CD4-positive, alpha-beta T cell treated with Interleukin-21 for 1 hour (primary cell): ENCODE measurements at places on chromosomes 3 and 15.
A peak's percentile ranks its signal among the peaks of the same experiment; 100 is the strongest.

DNA sequence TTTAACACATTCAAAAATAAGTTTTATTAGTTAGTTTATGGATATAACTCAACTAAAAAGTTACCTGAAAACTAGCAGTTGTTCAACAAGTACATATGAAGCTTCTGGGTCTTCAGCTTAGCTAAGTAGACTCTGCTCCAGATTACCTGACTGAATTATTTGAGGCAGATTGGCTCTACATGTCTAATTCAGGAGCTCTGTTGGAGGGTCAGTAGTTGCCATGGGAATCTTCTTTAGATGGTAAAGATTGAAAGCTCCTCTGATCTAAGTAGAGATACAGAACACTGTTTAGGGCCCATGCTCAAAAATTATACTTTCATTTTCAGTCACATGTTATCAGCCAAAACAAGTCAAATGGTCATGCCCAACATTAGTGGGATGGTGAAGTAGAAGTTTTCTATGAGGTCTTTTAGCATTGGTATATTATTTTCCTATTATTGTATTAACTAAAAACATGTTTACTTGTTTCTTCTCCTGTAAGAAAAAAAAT is 1476.9 kb downstream of the OTOL1 start:
- DNase-seq: no peak

GRCh38 chr3:100269410-100270214 is 8.8 kb downstream of the TBC1D23 start:
- DNase-seq: no peak

DNA sequence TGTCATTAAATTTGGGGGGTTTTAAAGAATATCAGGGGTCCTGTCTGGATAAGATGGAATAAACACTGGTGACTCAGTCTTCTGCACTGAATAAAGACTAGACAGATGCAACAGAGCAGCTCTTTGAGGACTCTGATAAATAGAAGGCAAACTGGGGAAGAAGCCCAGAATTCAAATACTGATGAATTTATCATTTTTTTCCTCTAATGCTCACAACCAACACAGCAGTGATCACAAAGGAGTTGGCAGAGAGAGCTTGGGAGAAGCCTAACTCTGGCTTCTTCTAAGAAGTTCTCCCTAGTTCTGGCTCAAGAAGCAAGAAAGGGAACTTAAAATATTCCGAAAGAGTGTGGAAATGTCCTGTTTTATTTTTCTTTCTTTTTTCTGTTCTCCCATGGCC is 597.8 kb downstream of the FGF12 start:
- no peak for DNase-seq

- no peak for DNase-seq
Measured at GRCh38 chr3:49780080-49780974, 6.0 kb downstream of the IP6K1 start.

GRCh38 chr3:4655145-4656045 is 162.2 kb downstream of the ITPR1 start:
- no peak for DNase-seq

DNA sequence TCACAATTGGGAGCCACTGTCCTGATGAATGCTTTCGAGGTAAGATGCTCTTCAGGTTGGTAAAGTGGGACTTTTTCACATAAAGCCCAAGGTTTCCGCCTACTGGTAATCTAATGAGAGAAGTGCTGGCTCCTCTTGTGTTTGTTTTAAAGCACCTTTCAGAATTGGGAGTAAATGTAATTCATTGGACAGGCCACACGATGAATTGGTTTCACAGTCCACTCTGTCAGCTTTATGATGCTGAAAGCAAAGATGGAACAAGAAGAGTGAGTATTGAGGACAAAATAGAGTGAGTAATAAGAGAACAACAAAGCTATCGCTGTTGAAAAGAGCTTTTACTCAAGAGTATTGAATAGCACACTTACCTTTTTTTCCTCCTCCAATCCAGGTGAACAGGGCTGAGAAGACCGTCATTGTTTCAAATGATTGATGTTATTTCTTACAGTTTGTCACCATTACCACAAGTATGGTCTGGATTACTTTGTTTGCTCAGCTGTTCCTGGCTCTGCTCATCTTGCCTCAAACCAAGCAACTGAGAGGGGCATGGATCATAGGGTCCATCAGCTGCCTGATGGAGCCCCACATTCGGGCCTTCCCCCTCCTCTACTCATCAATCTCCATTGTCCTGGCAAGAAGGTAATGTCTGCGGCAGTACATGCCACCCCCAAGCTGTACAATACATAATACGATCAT is 136.1 kb upstream of the CNTN4 start:
- no peak for DNase-seq

- DNase-seq: peak; percentile 7
Measured at GRCh38 chr3:56303487-56303886, 164.8 kb downstream of the ERC2 start.

- DNase-seq: peak; percentile 85
Measured at GRCh38 chr15:31391687-31392671, 65.3 kb downstream of the KLF13 start.

- no peak for DNase-seq
Measured at GRCh38 chr3:54915976-54916375, 11.9 kb downstream of the LRTM1 start.
